ENCODE measurements at places on chromosomes 6 and 20. TPM values are rescaled to one million over a fixed set of nuclear protein-coding genes. Genes with fewer than 3 reads are reported as not detected.

- H3K4me3 ChIP-seq, result no peak overlapping the region
- no peaks in the 10 kb centered on the region for H3K4me1 ChIP-seq
- no peak overlapping the region for H3K27ac ChIP-seq
- no peaks in the 10 kb centered on the region for H3K36me3 ChIP-seq
- no peak for DNase-seq
Observed at GRCh38 chr20:17141568-17141967, 85.3 kb upstream of the PCSK2 start.

The TXLNB gene
- 1.9 TPM for total RNA-seq

- H3K27ac ChIP-seq, result no peak overlapping the region
- peaks cover 5% of the 10 kb centered on the region for H3K27me3 ChIP-seq
- H3K36me3 ChIP-seq, result no peaks in the 10 kb centered on the region
- H3K4me3 ChIP-seq, result no peak overlapping the region
- no peaks in the 10 kb centered on the region for H3K4me1 ChIP-seq
Observed at GRCh38 chr6:145025488-145025887, 709.8 kb downstream of the EPM2A start.

GRCh38 chr6:3450888-3451287, 6.0 kb downstream of the SLC22A23 start:
- peaks cover 23% of the 10 kb centered on the region for H3K27me3 ChIP-seq
- DNase-seq, result no peak
- H3K4me3 ChIP-seq, result no peak overlapping the region
- H3K4me1 ChIP-seq, result peaks cover 7% of the 10 kb centered on the region
- no peak overlapping the region for H3K27ac ChIP-seq
- no peaks in the 10 kb centered on the region for H3K36me3 ChIP-seq

DNA sequence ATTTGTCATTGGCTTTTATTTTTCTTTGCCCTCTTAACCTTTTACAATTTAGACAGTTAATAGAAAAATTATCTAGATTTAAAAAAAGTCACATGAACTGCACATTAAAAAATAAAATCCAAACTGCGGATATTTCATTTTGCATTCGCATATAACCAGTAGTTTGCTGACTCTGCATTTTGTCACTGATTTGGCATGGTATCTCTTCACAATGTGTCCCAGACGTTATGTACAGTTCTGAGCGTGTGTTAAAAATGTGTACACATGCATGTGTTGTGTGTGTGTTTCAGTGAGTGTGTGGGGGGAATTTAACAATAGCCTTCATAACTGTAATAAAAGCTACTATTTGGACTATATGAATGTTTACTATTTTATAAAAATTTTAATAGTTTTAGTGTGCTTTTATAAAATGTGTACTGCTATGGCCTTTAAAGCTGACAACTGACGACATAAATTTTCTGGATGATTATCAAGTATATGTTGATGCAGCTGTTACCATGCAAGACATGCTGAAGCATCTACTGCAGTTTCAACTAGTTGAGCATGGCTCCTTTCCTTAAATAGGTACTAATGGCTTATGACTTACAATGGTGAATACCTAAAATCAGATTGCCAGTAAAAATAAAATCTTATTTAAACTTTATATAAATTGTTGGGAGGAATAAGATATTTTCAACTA, 67.7 kb downstream of the HMGCLL1 start:
- H3K27me3 ChIP-seq, result no peaks in the 10 kb centered on the region
- no peak overlapping the region for H3K4me3 ChIP-seq
- H3K36me3 ChIP-seq, result no peaks in the 10 kb centered on the region
- no peaks in the 10 kb centered on the region for H3K4me1 ChIP-seq
- no peak overlapping the region for H3K27ac ChIP-seq
- DNase-seq, result no peak

The FILIP1 gene
- not detected for total RNA-seq

DNA sequence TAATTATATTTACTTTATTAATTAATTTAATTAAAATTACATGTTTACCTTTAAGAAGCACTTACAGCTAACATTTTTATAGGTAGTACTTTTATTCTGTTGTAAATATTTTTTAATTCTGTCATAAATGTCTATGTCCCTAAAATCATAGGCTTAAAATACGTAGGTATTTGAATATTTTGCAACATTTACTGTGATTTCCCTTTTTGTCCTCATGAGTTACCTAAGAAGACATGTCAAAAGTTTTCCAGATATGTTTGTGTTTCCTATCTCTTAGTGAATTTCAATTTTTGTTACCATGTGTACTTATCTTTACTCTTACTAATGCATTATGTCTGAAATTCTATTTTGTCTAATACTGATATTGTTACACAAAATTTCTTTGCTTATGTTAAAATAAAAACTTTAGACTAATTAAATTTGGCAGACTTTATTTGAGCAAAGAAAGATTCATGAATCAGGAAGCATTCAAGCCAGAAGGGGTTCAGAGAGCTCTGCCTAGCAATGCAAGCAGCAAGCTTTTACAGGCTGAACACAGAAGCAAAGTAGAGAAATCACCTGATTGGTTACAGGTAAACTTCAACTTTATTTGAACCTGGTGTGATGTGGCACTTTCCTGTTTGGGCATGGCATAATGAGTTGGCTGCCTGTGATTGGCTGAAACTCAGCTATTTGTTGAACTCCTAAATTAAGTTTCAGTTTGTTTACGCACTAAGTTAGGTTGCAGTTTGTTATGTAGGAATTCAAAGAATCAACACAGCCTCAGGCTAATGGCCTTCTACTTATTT, 123.2 kb upstream of the TMEM170B start:
- peaks cover 45% of the 10 kb centered on the region for H3K4me1 ChIP-seq
- no peaks in the 10 kb centered on the region for H3K27me3 ChIP-seq
- DNase-seq, result no peak
- H3K4me3 ChIP-seq, result no peak overlapping the region

The TMEM217 gene
- total RNA-seq, result 0.54 TPM

The CPXM1 gene
- total RNA-seq, result 9.8 TPM

Data from activated B cell treated with CpG ODN at 0.5 μM for 24 hours (primary cell).